H7 (cell line): ENCODE measurements at places on chromosomes 5 and 9. TPM values are rescaled to one million over a fixed set of nuclear protein-coding genes. Genes with fewer than 3 reads are reported as not detected.

DNA sequence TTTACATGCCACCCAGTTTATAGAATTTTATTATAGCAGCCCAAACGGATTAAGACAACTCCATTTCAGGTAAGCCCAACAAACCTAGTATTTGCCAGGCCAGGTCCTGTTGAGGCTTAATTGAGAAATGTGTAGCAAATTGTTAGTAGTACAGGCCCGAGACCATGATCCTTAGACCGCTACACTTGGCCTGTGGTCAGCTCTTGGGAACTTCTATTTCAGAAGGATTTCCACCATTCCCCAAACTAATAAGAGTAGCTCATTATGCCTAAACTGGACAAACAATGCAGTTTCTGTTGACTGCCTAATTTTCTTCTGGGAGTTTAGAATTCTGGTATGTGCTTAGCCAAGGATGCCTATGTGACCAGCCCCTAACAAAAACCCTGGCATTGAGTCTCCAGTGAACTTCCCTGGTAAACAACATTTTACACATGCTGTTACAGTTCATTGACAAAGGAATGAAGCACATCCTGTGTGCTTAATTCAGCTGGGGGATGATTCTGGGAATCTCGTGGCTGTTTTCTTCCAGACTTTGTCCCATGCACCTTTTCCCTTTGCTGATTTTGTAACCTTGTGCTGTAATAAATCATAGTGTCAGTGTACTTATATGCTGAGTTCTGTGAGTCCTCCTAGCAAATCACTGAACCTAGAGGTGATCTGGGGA is 5.6 kb upstream of the GPX3 start:
- no peak for DNase-seq

GRCh38 chr5:91296674-91297143 is 86.4 kb downstream of the ARRDC3 start:
- DNase-seq, result no peak

DNA sequence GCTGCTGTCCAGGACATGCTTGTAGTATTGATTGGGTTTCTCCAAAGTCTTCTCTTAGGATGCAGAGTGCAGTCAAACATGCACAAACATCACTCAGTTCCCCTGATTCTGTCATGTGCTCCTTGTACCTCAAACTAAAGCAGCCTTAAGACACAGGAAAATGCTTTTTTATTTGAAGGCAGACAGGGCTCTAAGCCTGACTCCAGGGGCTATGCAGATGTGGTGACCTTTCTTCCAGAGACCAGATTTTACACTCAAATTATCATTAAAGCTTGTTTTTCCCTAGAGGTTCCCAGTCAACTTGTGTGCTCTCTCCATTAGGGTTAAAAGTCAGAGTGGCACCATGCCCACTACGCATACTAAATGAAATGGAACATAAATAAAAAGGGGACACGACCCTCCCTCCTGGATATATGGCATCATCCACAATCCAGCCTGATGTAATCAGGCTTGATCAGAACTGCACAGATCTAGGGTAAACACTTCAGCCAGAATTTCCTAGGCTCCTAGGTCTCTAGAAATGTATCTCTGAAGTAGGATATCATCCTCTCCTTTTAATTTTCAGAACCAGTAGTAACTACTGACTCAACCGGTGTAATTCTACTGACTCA is 771.1 kb downstream of the NR2F1-AS1 start:
- no peak for DNase-seq

GRCh38 chr9:79256691-79257213 is 315.0 kb upstream of the TLE4 start:
- DNase-seq, result no peak

GRCh38 chr5:177040814-177041420 is 18.4 kb downstream of the ZNF346 start:
- DNase-seq, result no peak

- DNase-seq, result no peak
Observed at GRCh38 chr9:10080012-10080411, 532.8 kb downstream of the PTPRD start.

Gene SHC3
- 8.2 and 13.2 TPM in 2 replicates for total RNA-seq
